HCT116 (cell line): ENCODE measurements at places on chromosomes 16 and 17.

DNA sequence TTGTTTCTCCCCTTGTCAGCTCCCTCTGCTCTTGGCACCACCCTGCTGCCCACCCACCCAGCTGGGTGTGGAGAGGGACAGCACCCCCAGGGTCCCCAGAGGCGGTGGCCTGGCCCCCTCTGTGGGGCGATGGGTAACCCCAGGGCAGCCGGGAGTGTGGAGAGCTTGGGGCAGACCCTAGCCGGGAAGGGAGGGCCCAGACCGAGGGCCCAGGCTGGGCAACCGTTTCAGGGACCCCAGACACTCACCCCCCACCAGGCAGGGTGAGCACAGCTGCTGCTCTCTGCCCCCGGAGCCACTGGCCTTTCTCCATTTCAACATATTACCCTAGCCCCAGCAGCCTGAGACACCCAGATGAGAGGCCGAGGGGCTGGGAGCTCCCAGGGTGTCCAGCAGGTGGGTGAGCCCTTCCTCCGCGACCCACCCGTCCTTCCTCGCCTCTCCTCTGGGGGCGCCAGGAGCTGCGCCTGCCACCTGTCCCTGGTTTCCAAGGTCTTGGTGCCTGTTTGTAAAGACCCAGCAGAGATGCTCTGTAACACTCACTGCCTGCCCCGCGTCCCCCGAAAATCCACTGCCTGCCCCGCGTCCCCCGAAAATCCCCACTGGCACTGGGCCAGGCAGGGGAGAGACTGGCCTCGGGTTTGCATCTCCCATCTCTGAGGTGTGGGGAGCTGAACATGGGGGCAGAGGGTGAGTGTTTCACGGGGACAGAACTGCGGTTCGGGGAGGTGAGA, 45.4 kb downstream of the BAHCC1 start:
- DNase-seq = no peak

GRCh38 chr17:673200-673681, 41.4 kb downstream of the VPS53 start:
- no peak for DNase-seq

DNA sequence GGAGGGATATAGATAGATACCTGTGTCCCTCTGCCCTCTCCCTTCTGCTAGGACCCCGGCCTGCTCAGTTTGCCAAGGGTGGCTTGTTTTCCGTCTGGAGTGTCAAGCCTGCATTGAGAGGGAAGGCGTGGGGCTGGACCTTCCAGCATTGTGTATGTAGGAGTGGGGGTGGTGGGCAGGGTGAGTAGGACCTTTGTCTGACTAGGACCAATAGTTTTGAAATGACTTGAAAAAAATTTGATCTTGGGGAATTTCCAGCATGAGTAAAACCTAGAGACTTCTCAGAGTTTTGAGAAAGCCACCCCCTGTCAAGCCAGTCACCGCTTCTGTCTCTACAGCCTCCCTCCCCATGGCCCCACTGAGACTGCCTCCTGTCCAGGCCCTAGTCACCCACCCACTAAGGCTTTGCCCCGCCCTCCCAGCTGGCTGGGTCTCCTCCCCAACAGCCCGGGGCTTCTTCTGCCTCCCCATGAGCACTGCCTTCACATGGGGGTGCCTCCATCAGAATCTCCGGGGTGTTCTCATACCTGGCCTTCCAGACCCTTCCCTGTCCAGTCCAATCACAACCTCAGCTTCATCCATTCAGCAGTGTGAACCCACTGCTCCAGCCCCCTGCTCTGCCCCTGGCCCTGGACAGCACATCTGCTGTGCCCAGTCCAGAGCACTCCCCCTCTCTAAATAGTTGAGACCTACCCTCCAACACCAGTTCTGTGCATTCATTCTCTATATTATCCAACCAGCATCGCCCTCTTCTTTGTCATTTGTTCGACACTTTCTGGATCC, 207.0 kb downstream of the MSI2 start:
- no peak for DNase-seq

- DNase-seq = peak; percentile 90
Observed at GRCh38 chr16:4475880-4476788, at the start of gene HMOX2. TSS of gene HMOX2 (plus strand) at chr16:4476398. CDS start at chr16:4505525, 29,127 bp downstream.

DNA sequence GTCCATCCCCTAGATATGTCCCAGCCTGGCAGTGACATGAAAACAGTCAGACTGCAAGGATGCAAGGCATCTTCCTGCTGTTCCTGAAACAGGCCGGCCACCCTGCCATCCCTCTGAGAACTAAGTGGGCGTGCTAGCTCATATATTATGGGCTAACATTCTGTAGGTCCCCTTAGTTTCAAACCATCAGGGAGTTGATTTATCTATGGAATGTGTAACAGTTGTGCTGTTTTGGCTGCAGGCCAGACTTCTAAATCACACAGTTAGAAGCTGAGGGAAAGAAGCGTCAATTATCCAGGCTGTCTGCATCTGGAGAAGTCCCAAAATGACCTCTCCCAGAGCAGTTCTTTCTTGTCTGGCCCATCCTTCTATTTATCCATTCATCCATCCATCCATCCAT, 102.7 kb upstream of the DNAH9 start:
- no peak for DNase-seq

DNA sequence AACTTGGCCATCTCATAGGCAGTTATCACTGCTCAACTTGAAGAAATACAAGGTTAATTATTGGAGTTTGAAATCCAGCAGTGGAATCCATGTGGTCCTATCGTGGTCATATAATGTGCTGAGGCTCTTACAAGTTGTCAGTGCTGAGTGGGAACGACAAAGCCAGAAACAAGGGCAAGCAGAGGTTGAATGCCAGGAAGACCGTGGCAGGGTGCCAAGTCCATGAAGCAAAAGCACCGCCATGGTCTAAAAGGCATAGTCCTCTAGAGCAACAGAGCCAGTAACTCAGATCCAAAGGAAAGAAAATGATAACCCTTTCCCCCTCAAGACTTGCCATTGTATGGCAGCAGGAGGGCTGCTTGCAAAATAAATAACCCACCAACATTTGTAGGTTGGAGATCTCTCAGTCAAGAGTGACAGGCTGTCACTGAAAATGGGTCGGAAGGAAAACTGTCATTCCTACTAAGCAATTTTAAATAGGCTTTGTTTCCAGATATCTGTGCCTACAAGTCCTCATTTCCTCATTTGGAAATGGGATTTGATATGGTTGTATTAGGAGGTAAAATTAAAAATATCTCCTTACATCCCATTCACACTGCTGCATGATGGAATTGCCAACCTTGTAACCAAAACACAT, 36.4 kb upstream of the HSBP1 start:
- DNase-seq = no peak

GRCh38 chr16:67860589-67861398, 12.1 kb upstream of the EDC4 start:
- no peak for DNase-seq

GRCh38 chr17:77874303-77875050, 84.0 kb upstream of the TNRC6C start:
- no peak for DNase-seq

GRCh38 chr16:78967948-78968347, 632.6 kb downstream of the MAF start:
- no peak for DNase-seq

DNA sequence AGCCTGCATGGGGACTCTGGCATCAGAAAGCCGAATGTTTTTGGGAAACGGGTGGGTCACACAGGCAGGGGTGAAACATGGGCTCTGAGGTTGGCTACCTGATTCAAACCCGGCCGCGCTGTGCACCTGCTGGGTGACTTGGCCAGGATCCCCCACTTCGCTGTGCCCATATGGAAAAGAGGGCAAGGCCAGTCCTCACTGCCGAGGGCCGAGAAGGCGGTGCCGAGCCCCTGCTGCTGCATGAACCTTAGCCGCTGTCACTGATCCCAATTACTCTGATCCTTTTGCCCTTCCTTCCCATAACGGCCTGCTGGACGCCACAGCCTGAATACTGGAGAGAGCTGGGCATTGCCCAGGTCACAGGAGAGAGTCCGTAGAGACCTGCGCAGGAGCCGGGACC, 17.7 kb downstream of the KDM8 start:
- DNase-seq = no peak

DNA sequence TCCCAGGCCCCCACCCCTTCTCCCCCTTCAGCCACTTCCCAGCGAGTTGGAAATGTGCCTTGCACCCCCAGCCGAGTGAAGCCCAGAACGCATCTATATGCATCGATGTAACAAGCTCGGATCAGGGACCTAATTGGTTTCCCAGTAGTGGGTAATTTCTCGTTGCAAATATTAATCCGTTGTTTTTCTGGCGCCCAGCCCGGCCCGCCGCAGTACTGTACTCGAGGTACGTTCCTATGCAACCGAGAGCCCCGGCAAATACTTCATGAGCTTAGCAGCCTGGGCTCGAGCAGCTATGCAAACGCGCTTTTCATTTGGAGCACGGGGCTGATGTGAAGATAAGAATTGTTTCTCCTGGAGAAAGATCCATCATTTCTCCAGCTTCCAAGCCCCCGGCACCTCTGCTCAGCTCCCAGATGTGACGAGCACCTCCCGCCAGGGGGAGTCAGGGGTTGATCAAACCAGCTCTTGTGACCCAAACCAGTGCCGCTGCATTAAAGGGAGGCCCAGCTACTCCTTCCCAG, 229.8 kb downstream of the KATNIP start:
- no peak for DNase-seq

- DNase-seq = peak; percentile 19
Observed at GRCh38 chr17:8791910-8792270, 7.3 kb downstream of the MFSD6L start.

GRCh38 chr16:27408602-27409031, 6.6 kb downstream of the IL21R start:
- DNase-seq = no peak

DNA sequence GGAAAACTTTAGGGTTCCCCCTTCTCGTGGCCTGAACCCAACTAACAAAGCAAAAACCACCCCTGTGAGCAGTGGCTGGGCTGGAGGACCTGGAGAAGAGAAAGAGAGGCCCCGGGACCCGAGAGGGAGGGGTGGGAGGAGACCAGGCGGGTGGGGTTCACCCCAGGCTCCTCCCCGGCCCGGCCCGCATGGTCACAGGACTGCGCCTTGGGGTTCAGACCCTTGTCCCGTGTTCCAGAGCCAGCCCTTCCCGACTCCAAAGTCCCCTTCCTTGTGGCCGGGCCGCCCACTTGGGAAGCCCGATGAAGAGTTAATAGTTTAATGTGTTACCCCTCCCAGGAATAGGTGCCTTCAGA, 852 bp downstream of the MARVELD3 start:
- peak; percentile 56 for DNase-seq

DNA sequence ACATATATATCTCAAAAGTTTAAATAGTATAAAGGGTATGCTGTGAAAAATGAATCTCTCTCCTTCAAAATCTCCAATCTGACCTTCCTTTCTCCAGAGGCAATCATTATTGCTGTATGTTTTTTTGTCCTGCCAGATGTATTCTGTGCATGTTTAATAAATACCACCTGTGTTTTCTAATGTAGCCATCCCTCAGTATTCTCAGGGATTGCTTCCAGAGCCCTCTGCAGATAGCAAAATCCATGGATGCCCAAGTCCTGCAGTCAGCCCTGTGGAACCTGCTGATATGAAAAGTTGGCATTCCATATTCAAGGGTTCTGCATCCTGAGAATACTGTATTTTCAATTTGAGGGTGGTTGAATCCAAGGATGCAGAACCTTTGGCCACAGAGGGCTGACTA, 42.9 kb downstream of the BPTF start:
- DNase-seq = no peak

DNA sequence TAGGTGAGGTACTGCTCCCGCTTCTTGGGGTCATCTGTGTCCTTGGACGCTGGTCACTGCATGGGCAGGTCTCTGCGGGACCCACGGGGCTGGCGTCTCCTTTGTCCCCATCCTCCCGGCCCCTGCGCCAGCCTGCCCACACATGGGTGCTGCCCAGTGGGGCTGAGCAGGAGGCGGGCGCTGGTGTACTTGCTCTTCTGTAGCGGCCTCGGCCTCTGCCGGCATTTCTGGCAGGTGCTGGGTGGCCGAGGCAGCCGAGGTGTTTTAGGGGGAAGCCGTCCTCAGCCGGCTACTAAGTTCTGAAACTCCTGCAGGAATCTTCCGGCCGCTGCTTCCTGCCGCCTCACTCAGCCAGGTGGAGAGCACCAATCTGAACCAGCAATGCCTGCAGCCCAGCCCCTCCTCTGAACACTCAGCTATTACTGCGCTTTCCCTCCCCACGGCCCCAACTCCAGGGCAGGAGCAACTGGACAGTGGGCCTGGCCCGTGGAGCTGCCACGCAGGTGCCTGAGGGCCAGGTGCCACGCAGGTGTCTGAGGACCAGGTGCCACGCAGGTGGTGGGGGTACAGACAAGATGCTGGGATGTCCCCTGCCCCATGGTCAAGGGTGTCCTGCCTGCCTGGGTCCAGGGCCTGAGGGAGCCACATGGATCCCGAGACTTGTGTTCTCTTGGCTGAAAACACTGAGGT, 10.0 kb downstream of the DECR2 start:
- no peak for DNase-seq

DNA sequence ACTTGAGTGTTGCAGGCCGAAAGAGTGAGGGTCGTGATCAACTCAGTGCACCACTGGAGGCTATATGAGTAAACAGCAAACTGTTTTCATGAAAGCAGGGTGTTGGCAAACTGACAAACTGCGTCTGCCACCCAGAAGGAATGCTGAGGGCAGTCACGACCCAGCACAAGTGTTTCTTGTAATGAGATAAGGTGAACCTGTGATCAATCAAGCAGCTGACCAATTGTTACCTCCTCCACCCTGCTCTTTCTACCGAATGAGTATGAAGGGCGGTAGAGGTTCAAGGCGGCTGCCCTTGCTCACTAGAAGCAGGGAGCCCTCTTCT, 5.5 kb upstream of the SRL start:
- DNase-seq = no peak

- DNase-seq = no peak
Observed at GRCh38 chr17:81075307-81075706, 40.4 kb downstream of the BAIAP2 start.

GRCh38 chr16:74560912-74561311, 46.0 kb downstream of the GLG1 start:
- DNase-seq = no peak

DNA sequence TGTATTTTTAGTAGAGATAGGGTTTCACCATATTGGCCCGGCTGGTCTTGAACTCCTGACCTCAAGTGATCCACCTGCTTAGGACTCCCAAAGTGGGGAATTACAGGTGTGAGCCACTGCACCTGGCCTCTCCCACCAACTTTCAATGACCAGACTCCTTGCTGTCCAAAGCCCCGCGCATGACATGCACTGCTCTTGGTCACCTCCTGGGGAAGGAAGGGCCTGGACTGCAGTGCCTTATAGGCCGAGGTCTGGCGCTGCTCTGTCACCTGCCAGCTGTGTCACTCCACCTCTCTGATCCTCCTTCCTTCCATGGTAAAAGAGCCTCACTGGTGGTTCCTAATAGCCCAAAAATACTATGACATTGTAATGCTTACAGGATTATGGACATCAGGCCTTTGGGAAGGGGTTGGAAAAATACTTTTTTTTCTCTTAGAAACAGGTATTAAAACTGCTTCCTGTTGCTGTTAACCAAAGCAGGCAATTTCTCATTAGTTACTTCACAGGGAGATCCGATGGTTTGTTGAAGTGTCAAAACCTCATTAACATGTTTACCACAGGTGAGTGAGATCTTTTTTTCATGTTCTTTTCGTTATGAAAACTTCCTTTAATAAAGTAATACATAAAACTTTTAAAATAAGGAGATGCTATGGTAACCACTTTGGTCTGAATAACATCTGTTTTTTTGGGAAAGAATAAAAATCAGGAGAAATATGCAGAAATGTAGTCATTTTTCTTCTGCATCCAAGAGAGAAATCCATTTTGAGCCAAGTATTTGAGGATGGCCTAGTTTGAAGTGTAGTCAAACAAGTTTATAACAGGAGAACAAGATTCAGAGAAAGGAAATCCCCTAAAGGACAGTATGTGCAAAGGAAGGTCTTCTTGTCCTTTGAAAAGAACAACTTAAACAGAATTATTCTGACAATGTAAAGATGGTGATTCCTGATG, 35.5 kb downstream of the GRB7 start:
- no peak for DNase-seq
